HCT116 (cell line): ENCODE measurements at places on chromosomes 6 and 20.
A peak's percentile ranks its signal among the peaks of the same experiment; 100 is the strongest.

DNA sequence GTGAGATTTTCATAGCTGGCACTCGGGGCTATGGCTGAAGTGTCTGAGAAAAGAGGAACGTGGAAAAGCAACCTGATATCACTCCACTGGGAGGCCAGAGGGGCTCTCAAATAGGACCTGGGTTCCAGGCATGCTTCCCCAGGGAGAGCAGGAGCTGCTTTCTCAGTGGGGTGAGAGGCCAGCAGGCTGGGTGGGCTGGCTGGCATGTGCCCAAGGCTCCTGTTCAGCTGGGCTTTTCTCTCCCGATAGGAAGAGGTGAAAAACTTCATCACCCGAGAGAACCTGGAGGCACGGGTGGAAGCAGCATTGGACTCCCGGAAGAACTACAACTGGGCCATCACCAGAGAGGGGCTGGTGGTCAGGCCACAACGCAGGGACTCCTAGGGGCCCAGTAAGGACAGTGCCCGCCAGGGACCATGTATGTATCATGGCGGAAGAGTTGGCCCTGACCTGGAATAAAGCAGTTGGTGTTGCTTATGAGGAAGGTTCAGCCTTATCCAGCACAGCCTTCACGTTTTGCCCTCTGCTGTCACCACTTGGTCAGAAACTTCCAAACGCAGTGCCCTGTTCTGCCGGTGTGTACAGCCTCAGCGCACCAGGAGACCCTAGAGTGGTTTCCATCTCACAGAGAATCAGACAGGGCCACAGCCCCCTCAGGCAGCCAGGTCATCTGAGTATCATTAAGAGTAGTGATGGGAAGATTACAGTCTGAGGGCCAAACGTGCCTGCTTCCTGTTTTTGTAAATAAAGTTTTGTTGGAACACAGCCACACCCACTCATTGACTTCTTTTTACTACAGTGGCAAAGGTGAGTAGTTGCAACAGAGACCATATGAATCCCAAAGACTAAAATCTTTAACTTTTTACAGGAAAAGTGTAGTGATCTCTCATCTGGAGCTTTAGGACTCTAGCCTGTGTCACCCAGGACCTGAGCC lies 1.9 kb downstream of the MRPS26 start:
- no peak for DNase-seq

- no peak for DNase-seq
Observed at GRCh38 chr6:169774347-169774746, 22.9 kb downstream of the ERMARD start.

DNA sequence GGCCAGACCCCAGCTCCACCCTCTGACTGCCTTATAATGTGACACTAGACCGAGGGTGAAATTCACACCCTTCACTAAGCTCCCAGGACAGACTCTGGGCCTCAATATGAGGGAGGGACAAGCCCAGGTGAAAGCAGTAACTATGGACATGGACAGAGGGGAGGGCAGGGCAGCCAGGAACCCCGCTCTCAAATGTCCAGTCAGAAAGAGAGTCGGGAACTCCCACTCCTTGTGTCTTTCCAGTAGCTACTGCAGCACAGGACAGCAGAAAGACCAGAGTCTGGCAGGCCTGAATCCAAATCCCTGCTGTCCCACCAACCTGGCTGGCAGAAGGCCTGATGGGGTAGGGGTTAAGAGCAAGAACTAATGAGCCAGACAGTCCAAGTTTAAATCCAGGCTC lies 6.4 kb downstream of the C20orf96 start:
- no peak for DNase-seq

DNA sequence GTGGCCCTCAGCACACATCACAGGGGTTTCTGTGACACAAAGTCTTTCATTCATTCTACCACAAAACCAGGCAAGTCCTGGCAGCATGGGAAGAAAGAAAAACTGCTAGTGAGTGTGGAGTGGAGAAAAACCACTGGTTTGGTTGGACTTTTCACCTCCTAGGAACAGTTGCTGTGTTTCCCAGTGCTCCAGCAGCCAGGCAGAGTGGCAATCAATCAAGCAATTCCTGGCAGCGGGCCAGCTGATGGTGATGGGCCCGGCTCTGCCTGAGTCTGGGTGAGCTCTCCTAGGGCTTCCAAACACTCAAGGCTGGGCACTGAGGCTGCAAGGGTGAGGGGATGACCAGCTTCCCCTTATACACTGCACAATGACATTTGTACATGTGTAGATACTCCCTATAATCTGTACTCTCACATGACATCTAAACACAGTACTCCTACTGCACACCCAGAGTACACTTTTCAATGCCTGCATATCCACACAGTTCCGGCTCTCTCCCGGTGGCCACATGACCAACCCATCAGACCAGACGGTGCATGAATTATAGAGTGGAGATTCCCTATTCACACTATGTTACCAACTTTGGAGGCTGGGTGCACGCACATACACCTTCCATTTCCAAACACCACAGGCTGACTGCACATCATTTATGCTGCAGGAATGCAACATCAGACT lies 156.6 kb downstream of the UNC5CL start:
- no peak for DNase-seq

- no peak for DNase-seq
Observed at GRCh38 chr6:155001482-155001881, 6.4 kb downstream of the TIAM2 start.

DNA sequence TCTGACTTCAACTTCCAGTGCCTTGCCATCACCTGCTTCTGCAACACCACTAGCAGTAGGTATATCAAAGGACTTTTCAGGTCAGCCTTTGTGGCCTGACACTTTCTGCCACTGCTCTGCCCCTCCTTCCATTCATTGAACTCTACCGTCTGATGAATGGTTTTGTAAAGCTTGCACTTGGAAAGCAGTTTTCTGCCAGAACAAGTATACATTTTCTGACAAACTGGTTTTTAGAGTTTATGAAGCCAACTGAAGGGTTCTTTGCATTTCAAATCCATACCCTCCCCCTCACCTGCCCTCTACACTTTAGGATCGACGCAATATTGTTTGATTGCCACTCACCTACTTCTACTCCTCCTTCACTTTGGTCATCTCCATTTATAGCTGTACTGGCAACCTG lies 603.1 kb downstream of the HACE1 start:
- DNase-seq, result no peak

DNA sequence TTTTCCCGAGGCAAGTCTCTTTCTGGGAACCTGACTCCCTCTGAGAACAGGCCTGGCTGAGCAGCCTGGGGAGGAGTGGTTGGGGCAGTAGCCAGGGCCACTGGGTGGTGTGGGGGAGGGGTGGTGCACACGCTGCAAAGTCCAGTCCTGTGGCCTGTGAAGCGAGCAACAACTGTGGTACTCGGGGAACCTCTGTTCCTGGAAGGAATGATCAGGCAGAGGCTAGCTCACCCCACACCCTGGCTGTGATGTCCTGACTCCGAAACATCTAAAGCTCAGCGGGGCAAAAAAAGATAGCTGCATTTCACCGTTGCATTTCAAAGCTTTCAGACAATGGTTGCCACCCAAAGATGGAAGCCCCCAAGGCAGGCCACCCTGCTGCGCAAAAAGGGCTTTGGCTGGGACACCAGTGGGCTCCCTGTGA lies 25.5 kb downstream of the PCK1 start:
- no peak for DNase-seq

- peak; percentile 57 for DNase-seq
Observed at GRCh38 chr6:132937466-132937906, 123.1 kb downstream of the RPS12 start.

DNA sequence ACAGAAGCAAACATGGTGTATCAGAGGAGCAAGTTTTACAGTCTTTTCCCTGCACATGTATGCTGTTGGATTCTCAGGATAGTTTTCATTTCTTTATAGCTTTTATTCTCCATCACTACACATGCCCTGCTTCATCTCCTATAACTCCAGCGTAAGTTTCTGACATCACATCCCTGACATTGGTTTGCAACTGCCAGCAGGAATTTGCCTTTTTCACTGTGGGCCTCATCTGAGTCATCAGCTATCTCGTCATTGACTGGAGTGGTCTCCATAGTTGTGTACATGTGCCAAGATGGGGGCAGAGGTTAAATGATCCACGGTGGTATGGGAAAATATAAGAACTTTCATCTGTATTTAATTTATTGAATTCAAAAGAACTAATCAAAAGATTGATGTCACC lies 96.7 kb downstream of the SLX4IP start:
- no peak for DNase-seq

GRCh38 chr20:22450537-22450936 lies 133.8 kb downstream of the FOXA2 start:
- no peak for DNase-seq

DNA sequence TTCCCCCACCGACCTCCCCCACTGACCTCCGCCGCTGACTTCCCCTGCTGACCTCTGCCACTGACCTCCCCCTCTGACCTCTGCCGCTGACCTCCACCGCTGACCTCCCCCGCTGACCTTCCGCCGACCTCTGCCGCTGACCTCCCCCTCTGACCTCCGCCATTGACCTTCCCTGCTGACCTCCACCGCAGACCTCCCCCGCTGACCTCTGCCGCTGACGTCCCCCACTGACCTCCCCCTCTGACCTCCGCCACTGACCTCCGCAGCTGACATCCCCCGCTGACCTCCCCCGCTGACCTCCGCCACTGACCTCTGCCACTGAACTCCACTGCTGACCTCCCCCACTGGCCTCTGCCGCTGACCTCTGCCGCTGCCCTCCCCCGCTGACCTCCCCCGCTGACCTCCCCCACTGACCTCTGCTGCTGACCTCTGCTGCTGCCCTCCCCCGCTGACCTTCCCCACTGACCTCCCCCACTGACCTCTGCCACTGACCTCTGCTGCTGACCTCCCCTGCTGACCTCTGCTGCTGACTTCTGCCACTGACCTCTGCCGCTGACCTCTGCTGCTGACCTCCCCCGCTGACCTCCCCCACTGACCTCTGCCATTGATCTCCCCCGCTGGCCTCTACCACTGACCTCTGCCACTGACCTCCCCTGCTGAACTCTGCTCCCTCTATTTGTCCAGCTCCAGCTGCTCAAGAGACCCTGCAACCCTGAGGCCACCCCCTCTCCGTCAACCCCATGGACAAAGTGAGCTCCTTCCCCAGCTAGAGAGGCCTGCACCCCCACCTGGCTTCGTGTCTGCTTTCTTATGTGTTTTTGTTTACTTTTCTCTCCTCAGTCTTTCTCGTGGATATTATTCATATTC lies 91.4 kb upstream of the AFDN start:
- no peak for DNase-seq

DNA sequence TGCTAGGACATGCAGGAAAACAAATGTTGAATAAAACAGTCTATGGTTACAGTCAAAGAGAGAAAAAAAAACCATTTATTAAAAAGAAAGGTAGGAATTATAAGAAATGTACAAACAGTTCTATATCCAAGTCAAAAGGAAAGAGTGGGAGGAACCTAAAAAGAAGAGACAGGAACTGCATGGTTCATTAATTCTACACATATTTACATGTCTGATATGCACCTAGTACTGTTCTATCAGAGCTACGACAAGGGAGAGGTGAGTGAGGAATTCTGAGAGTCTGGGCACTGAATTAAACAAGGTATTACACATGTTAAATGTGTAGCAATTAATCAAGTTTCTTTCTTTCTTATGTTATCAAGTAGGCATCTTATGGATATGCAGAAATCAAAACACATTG lies 41.9 kb downstream of the SYCP2 start:
- DNase-seq, result no peak

DNA sequence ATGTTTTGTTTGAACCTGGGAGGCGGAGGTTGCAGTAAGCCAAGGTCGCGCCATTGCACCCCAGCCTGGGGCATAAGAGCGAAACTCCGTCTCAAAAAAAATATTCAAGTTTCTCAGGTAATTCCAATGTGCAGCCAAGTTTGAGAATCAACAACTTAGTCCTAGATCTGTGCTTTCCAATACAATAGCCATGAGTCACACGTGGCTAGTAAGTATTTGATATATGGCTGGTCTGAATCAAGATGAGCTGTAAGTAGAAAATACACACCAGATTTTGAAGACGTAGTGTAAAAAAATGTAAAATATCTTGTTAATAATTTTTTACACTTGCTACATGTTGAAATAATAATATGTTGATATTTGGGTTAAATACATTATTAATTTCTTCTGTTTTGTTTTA lies 35.0 kb upstream of the BTBD3 start:
- no peak for DNase-seq

DNA sequence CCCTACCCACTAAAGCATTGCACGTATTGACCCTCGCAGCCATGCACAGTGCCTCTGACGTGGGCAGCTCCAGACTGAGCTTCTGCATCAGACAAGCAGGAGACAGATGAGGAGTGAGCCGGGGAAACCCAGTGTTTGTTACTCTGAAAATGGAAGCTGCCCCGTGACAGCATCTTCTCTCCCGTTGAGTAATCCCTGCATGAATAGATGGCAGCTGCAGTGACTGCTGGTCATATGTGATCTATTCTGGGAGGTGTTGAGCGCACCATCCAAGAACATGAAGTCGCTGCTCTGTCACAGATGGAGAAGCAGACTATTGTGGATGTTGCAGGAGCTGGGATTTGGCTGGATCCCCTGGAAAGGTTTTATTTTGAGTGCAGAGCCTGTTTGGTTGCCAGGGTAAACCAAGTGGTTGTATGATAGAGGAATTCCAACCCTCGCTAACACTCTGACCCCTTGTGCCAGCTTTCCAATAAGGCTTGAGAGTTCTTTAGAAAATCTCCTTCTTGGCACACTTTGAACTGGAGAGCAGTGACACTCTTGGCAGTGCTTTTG lies 242.2 kb downstream of the NRN1 start:
- no peak for DNase-seq

- no peak for DNase-seq
Observed at GRCh38 chr20:1287306-1287705, 21.2 kb downstream of the SNPH start.

GRCh38 chr6:26538572-26538902 lies 371 bp downstream of the HMGN4 start:
- no peak for DNase-seq

- no peak for DNase-seq
Observed at GRCh38 chr20:35059612-35060011, 33.0 kb downstream of the TRPC4AP start.

DNA sequence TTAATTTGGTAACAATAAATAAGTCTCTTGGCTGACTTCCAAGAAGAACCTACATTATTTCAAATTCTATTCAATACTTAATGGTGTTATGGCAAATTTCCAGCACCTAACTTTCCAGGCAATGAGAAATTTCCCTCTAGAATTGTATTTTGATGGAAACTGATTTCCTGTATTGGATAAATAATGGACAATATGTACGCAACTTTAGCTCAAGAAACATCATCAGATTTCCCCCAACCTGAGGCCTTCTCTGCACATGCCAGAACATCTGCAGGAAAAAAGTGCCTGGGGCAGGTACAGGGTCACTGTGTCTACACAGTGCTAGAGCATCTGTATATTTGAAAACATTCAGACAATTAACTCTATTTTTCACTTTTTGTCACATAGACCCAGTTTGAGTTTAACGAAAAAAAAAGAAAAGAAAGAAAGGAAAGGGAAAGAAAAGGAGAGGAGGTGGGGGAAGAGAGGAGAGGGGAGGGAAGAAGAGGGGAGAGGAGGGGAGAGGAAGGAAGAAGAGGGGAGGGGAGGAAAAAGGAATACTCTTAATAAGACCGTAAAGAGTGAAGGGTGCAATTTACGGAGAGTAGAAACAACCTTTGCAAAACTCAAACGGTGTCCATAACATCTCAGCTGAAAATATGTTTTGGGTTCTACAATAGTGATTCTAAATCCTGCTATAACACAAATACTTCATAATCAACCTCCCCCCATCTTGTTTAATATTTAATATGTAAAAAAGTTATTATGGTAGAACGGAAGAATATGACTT lies 130.0 kb downstream of the TSHZ2 start:
- no peak for DNase-seq

- DNase-seq, result no peak
Observed at GRCh38 chr20:35490736-35491181, 35.4 kb downstream of the CEP250 start.

GRCh38 chr6:94501516-94501915 lies 1075.8 kb upstream of the MANEA start:
- DNase-seq, result no peak

- DNase-seq, result no peak
Observed at GRCh38 chr6:163960128-163960527, 545.6 kb downstream of the QKI start.
